Right hindlimb (tissue), 1 donor: ENCODE measurements at places on chromosomes 5 and 9.

DNA sequence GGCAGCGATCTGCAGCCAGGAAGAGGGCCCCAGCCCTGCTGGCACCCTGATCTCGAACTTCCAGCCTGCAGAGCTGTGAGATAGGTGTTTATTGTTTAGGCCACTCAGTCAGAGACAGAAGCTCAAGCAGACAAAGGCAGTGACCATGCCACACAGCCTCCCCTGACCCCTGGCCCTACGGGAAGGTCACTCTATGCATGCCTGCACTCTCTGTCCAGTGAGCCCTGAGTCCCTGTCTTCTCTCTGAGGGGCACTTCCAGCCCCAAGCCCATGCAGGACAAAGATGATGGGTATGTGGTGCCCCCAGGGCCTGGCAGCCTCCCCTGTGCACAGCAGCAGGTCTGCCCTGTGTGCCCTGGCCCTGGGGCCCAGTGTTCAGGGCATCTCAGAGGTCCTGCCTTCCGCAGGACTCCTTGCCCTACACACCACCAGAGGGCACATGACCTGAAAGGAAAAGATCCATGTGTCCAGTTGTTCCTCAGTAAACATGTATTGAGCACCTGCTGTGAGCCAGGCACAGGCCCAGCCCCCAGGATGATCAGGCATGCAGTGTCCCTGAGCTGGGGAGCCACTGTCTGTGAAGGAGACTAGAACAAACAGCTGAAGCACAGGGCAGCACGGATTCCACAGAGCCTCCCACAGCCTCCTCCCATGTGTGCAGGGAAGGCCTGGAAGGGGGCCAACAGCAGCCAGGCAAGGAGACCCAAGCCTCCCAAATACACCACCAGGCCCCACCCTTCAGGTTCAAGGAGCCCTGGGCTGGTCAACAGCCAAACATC is 109.3 kb downstream of the ATPSCKMT start:
- peak; percentile 58 for DNase-seq

- no peak for DNase-seq
These were observed 445.7 kb upstream of the CLINT1 start for GRCh38 chr5:158304607-158305006.

DNA sequence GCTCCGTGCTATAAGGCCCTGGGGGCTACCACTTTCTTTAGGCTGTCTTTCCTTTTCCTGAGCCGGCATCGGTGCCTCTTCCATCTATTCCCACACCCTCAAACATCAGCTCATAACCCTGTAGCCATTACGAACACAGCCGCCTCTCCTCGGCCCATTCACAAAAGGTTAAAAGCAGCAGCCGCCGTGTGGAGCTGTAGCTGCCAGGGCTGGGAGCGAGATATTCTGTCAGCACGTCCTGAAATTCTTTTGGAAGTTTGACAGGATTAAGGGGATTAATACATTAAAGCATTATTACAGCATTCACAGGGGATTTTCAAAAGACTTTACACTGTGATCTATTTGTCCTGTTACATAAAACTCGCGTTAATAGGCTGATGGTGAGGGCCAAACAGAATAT is 428.2 kb downstream of the CDK5RAP2 start:
- no peak for DNase-seq

- no peak for DNase-seq
These were observed 55.6 kb downstream of the CMYA5 start for GRCh38 chr5:79745255-79745654.

GRCh38 chr5:130651440-130651839 is 513.6 kb downstream of the HINT1 start:
- DNase-seq, result no peak

DNA sequence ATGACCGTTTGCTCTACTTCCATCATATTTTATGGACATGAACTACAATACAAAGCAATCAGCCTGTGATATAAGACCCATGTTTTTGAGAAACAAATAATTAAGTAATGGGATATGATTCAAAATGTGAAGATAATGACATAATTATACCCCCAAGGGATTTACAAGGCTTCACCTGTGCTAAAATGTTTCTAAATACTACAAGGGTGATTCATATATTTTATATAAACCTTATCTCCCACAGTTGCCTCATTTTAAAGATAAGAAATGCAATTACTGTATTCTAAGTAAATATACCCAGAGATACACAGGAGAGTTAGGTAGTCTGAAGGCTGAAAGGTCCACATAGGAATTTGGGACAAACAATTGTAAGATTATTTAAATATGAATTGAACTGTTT is 662.0 kb upstream of the CHD1 start:
- DNase-seq, result no peak

GRCh38 chr5:110032376-110032775 is 342.6 kb downstream of the MAN2A1 start:
- no peak for DNase-seq

DNA sequence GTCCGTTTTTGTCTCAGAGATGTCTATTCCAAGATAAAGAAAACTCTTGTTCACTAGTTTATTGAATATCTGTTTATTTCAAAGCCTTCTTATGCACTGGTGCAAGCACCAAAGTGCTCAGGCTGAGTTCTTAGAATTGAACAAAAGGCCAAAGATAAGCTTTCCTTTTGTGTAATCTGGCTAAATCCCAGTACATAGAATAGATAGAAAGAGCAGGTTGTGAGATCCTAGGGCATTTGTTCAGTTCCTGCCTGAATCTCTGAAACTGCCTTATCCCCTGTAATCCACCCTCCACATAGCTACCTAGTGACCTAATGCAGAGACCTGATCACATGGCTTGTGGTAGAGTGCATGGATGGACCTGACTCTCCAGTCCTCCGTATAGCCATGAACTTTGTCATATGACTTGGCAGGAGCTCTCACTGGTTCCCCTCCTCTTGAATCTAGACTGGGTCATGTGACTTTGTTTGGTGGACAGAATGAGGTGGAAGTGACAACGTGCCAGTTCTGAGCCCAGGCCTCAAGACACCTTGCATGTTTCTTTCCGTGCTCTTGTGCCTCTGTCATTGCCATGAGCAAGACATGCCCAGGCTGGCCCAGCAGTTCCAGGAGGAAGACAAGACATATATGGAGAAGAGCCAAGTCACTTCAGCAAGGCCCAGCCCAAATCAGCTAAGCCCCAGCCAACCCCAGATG is 139.3 kb upstream of the SHB start:
- no peak for DNase-seq

- DNase-seq, result no peak
These were observed 17.5 kb upstream of the POMT1 start for GRCh38 chr9:131485206-131485605.

DNA sequence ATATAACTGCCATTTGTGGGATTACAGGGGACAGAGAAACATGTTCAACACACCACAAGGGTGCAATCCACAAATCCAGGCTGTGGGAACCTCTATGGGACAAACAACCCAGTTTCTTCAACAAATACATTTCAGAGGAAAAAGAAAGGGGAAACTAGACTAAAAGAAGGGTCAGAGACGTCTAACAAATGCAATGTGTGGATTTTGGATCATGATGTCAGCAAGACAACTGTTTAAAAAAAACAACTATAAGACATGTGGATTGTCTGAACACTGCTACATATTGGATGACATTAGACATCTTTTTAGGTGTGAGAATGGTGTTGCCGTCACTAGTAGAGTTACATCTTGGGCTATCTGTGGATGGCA is 3.9 kb upstream of the RALGDS start:
- DNase-seq, result no peak

- DNase-seq, result no peak
These were observed 47.7 kb upstream of the GLRX start for GRCh38 chr5:95870105-95870672.

DNA sequence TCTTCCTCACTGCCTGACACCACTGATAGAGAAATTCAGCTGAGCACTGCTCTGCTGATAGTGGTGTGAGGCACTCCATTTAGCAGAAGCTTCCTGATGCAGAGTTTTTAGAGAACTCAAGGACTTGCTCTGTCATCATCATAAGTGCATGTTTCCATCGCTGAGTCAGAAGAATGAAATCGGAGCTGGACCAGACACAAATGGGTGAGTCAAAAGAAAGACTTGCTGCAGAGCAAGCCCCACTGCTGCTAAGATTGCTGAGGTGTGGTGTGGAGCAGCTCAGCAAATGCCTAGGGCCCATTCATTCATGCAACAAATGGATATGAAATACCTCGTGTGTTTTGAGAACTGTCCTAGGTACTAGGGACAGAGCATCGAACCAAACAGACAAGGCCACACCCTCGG is 410.2 kb upstream of the SLC30A5 start:
- DNase-seq, result no peak

GRCh38 chr5:149320791-149321330 is 24.4 kb upstream of the GRPEL2 start:
- peak; percentile 88 for DNase-seq

DNA sequence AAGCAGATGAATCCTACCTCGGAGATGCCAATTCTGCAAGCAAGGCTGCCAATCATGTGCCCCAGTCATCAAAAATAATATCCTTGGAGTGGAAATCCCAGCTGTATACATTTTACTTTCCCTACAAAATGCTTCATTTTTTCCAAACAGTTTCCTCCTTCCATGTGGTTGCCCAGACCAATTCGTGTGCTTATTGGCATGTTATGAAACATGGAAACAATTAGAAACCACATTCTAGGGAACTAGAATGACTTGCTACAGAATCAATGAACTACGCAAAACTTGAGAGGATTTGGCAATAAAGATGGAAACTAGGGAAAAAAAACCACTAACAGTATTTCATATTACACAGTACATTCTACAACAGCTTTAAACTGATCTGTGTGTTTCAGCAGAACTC is 584.5 kb upstream of the DMAC1 start:
- peak; percentile 47 for DNase-seq

GRCh38 chr5:14946815-14947620 is 75.4 kb upstream of the ANKH start:
- no peak for DNase-seq

GRCh38 chr9:134210511-134210907 is 46.1 kb upstream of the RNU6ATAC start:
- no peak for DNase-seq

DNA sequence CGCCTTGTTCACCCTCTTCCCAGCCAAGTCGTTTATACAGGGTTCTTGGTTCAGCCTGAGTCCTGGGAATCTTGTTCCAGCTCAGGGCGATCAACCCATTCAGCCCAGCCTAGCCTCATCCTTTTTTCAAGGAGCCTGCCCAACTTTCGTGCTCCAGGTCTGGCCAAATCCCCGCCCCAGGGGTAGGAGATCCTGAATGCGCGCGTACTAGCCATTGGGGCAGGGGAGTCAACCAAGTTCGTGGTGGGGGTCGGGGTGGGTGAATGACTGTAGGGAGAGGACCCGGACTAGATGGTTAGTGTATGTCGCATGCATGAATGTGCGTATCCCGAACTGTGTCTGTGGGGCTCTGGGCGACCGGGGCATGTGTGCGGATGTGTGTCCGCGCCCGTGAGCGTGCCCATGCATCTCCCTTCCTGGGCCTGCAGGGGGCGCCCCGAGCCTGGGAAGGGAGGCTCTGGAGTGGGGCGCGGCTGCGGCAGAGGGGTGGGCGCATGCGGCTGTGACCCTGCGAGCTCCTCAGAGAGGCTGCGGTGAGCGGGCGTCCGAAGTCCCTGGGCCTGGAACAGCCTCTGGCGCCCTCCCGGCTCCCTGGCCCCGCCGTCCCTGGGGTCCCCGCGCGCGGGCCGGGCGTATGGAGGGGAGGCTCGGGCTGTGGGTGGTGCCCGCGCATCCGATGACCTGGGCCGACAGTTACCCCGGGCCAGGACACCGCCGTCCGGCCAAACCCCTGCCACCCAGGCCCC is 8.7 kb downstream of the CCL21 start:
- peak; percentile 76 for DNase-seq

GRCh38 chr5:66222455-66222854 is 78.4 kb downstream of the SREK1 start:
- no peak for DNase-seq

GRCh38 chr9:108831496-108832178 is 24.1 kb downstream of the ACTL7B start:
- no peak for DNase-seq

DNA sequence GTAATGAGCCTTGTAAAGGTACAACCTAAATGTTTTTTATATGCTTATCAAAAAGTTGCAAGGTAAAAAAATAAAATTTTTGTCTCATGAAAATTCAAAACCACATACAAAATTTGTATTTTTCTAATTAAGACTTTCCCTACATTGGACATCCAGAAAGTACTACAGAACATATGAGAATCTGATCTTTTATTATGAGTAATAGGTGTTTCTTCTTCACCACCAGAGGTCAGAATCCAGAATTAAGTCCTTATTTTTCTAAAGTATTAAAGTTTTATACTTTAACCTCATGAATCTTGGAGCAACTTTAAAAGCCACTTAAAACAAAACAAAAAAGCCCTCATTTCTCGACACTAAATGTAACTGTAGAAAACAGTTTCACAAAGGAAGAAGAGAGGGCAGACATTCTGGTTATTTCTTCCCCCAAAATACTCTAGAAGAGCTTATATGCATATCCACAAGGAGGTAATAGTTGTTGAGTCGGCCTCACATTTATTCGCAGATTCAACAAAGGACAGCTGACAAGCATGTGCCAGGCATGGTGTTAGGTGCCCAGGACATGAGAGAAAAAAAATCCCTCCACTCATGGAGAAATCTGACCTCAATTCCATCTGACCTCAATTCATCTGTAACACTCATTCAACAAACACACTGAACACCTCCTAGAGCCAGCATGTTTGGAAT is 69.3 kb downstream of the MLLT3 start:
- DNase-seq, result no peak

GRCh38 chr5:38931731-38932130 is 85.9 kb downstream of the OSMR start:
- no peak for DNase-seq
